ENCODE measurements at places on chromosomes 6 and 20.

DNA sequence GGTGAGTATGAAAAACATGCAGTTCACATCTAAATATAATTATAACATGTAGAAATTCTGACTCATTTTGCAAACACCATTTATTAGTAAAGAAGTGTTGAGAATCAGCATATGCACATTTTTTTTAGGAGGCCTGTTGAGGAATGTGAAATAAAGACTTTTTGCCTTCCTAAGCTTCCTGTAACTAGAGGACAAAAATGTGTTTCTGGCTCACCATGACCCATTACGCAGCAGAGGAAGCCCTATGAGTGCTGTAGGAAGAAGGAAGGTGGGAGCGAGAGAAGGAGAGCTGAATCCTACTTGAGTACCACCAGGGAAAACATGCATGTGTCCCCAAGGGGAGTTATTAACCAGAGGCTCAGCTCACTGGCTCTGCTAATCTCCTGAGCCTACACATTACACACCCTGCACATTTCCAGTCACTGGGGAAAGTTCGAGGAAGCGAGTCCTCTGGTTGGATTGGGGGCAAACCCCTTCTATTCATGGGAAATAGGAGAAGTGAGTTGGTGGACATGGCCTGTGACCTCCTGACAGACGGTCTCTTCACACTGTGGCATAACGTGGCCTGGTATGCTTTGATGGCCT lies 540.5 kb upstream of the JAG1 start:
- DNase-seq = no peak

DNA sequence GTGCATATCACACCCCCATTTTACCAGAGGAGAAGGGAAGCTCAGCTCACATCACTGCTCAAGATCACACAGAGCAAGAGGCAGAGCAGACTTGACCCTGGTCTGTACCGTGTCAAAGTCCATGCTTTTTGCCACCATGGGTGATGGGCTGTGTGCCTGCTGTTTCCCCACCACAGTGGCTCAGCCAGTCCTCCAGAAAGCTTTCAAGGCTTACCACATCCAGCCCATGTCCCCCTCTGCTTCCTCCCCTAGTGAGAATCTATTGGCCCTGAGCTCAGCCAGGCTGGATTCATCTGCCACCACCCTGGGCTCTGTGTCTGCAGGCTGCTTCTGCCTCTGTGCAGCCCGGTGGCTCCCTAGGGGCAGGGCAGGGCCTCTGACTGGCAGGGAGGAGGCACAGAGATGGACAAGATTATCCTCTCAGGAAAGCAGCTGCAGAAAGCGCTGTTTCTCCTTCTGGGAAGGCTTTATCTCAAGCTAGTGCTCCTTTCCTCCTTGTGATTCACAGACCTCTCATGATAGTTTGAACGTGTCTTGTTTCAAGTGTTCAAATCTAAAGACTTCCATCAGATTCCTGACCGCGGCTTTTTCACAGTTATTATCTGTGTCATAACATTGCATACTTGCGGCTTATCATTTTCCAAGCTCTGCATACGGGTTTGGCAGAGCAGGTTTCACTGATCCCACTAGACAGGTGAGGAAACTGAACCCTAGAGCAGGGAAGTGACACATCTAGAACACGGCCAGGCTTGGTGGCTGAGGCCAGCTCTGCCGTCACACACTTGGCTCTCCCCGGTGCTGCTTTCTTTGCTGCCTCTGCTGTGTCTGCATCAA lies 37.4 kb downstream of the VEGFA start:
- DNase-seq = no peak

GRCh38 chr6:166553563-166554271 lies 32.8 kb downstream of the RAMACL start:
- no peak for DNase-seq

GRCh38 chr20:10190456-10190855 lies 28.2 kb upstream of the SNAP25 start:
- DNase-seq = no peak

- no peak for DNase-seq
Measured at GRCh38 chr6:20696676-20697075, 162.4 kb downstream of the CDKAL1 start.

- no peak for DNase-seq
Measured at GRCh38 chr6:89386917-89387491, 25.1 kb downstream of the RRAGD start.

- no peak for DNase-seq
Measured at GRCh38 chr6:102197211-102197610, 803.7 kb downstream of the GRIK2 start.

DNA sequence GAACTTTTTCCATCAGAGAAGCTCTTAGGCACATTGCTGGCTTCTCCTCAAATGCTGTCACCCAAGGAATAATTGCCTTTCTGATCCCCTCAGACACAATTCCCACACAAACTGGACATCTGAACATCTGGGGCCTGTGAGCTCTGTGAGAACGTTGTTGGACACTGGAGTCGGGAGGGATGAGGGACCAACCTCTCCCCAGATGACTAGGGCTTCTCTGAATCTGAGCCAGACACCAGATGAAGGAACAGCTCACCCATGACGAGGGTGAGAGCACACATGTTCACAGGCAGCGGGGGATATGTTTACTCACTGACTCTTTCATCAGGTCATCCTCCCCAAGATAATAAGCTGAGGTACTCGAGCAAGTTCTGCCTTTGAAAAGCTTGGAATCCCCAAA lies 283.9 kb upstream of the SUPT3H start:
- no peak for DNase-seq

DNA sequence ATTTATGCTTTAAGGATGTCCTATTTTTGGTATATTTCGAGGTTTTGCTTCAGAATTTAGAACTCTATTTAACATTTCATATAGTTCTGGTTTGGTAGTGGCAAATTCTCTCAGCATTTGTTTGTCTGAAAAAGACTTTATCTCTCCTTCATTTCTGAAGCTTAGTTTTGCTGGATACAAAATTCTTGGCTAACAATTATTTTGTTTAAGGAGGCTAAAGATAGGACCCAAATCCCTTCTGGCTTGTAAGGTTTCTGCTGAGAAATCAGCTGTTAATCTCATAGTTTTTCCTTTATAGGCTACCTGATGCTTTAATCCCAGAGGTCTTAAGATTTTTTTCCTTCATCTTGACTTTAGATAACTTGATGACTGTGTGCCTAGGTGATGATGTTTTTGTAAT lies 162.7 kb upstream of the B3GAT2 start:
- no peak for DNase-seq

DNA sequence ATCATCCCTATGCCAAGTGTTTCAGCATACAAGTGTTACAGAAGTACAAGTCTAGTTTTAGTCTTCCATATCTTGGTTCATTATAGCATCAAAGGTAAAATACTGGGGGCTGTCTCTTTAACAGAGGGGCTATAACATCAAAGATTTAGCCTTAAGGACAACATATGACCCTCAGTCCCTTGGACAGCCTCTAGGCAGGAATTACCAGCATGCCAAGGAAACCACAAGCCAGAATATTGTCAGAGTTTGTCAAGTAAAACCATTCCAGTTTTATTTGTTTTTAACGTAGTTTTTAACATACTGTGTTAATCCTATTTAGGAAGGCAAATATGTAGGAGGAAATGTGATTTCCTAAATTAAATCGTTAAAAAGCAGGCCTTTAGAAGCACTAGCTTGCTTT lies 18.6 kb downstream of the ZKSCAN8 start:
- DNase-seq = no peak

- DNase-seq = no peak
Measured at GRCh38 chr6:139251045-139251690, 40.6 kb downstream of the TXLNB start.

- peak; percentile 46 for DNase-seq
Measured at GRCh38 chr6:4010689-4011090, 68.2 kb downstream of the FAM217A start.

DNA sequence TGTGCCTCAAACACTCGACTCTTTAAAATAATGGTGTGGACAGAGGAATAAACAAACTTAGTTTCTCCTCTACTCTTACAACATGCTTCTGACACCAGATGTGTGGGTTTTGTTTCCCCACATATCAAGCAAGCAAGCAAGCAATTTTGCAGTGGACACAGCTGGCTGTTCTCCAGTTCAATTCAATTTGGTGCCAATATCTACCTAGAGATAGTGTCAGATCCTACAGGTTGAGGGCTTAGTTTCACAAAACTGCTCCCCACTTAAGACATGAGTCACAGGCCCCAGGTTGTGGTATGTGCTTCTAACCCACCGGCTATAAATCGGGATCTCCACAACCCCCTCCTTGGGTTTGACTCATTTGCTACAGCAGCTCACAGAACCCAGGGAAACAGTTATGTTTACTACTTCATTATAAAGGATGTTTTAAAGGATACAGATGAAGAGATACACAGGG lies 131.4 kb upstream of the TRAF3IP2 start:
- peak; percentile 41 for DNase-seq

- DNase-seq = no peak
Measured at GRCh38 chr20:7220755-7221154, 453.3 kb downstream of the BMP2 start.

GRCh38 chr20:24600012-24600411 lies 130.6 kb downstream of the SYNDIG1 start:
- DNase-seq = no peak

DNA sequence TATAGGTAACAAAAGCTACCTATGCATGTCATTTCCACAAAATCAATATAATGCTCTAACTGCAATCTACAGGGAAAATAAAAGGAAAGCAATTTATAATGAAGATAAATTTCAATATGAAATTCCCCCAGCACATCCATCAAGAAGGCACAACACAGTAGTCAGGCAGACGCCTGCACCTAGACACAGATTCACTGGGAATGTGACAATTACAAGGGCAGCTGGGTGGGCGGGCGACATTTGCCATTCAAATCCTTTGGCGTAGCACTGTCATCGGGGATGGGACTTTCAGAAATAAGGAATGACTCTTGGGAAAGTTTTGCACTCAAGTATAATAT lies 60.4 kb downstream of the SULF2 start:
- DNase-seq = no peak

GRCh38 chr6:1584996-1585668 lies 24.6 kb upstream of the FOXC1 start:
- DNase-seq = no peak

DNA sequence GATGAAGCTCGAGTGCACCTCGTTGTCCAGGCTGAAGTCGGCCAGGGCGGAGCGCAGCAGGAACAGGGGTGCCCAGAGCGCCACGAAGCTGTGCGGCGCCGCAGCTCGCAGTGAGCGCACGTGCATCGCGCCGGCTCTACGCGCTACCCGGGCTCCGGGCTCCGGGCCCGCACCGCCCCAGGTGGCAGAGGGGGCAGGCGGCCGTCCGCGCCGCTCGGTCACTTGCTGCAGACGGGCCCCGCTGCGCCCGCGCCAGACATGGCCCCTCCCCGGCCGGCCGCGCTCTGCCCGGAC lies 497 bp downstream of the BMP7 start:
- DNase-seq = no peak

DNA sequence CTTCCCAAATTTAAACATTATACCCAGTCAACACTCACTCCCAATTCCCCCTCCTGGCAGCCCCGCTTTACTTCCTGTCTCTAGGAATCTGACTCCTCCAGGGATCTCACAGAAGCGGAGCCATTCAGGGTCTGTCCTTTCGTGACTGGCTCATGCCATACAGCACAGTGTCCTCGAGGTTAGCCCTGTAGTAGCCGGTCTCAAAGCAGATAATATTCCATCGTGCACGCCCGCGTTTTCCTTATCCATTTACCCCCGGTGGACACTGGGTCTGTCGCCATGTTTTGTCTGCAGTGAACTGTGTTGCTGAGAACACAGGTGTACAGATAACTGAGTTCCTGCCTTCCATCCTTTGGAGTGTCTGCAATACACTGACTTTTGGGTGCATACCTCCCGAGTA lies 95.3 kb downstream of the TTLL2 start:
- no peak for DNase-seq

DNA sequence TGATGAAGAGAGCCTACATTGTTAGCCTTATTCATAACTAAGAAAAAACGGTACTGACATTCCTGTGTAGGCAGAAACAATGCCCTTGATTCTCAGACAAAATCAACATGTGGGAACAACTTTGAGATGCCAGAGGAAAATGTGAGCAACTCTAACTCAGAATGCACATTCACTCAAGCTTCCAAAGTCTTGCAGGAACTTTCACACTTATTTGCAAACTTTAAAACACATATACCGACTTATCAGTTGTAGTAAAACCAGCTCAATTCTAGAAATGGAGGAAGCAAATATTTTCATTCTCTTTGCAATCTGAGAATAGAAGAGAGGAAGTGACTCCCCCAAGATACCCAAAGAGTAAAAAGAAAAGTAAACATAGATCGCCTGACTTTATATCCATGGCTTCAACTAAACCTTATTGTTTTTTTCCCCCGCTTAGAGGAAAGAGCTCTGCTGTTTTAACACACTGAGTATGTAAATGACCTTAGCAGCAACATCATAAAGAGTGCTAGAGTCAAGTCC lies 117.6 kb downstream of the EPB41L2 start:
- no peak for DNase-seq

GRCh38 chr20:48049171-48049570 lies 263.9 kb upstream of the SULF2 start:
- no peak for DNase-seq

GRCh38 chr6:119312875-119313338 lies 36.7 kb downstream of the MAN1A1 start:
- peak; percentile 52 for DNase-seq

DNA sequence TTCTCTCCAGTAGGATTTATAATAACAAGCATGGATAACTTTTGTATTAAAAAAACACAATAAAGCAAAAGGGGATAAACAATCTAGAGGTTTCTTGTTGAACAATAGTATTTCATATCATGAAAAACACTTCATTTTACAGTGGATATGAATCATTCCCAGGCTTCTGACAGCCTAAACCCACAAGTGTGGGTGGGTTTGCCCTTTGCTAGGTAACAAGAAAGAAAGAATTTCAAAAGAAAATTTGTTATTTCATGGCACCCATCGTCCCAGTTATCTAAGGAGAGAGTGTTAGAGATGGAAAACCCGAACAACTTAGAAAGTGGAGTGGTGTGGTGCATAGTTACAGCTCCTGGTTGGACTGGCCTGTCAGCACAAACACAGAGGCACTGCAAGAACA lies 76.1 kb upstream of the GPR6 start:
- no peak for DNase-seq

- DNase-seq = no peak
Measured at GRCh38 chr20:63016514-63017075, 9.8 kb upstream of the BHLHE23 start.

GRCh38 chr6:137737836-137738596 lies 129.0 kb upstream of the TNFAIP3 start:
- DNase-seq = no peak

DNA sequence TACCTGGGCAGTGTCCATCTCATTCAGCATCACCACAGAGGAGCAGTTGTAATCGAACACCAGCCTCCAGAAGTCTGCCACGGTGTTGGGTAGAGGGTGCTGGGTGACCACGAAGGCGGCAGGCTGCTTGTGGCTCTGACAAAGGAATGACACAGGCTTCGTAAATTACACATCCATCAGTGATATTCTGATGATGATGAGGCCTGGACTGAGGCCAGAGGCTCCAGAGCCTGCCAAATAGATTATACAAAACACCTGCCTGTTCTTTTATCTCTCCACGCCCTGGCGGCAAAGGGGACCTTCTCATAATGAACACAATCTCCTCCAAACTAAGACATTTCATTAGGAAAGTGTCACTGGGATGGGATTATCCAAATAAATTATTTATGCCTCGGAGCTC lies 480.2 kb upstream of the CHD6 start:
- DNase-seq = no peak

All from CD4-positive, alpha-beta T cell treated with Interleukin-17A for 1 hour (primary cell).